ENCODE measurements at places on chromosomes 4 and X.

DNA sequence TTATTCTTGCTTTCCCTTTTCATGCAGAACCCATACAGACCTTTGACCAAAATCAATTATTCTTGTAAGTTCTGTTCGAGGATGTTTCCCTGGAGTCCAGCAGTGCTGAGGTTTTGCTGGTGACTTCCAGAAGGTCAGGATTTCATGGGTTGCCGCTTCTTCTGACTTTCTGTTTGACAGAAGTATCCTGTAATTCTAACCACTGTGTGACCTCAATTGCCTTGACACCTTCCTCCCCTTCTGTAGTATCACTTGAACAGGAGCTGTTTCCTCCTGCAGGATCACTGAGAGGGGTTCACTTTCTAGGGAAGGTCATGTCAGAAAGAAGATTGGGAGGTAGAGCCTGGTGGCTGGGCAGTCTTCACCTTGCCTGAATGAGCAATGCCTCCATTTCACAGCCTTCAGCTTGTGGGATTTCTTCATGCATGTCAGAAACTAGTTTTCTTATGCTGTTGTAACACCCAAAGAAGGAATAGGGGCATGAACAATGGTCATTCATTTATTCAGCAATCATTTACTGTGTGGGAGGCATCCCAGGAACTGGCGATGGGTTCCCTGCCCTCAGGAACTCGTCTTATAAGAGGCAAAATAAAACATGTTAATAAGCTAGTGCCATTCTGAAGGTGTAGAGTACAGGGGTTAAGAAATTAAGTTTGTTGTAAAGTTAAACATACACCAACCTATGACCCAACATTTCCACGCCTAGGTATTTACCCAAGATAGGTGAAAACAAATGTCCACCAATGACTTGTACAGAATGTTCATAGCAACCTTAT is 205.9 kb downstream of the SOWAHB start:
- DNase-seq = no peak

DNA sequence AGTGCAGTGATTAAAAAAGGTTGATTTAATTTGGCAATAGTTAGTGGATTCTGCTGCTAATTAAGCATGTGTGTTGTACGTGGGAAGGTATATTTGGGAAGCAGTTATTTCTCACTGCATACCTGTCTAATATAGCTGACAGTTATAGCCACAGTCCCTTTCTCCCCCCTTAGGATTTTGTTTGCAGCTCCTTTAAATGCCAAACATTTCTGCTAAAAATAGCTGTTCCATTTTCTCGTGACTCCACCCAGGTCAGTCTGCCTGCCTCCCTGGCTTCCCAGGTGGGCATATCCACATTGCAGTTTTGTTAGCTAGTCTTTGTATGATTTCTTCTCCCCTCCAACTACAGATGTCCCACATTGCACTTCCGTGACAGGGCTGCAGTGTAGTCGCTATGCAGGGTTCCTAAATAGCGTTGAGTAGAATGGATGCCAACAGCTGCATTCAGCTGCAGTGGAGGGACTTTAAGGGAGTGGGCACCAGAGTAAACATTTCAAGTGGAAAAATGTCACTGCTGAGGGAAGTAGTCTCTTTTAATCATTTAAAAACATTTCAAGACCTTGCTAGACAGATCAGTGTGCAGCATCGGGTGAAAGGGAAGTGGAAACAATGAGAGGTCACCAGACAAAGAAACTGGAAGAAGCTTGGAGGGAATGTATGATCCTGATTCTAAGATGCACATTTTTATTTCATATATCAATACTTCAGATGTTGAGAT is 326.3 kb downstream of the RAPGEF2 start:
- DNase-seq = no peak

DNA sequence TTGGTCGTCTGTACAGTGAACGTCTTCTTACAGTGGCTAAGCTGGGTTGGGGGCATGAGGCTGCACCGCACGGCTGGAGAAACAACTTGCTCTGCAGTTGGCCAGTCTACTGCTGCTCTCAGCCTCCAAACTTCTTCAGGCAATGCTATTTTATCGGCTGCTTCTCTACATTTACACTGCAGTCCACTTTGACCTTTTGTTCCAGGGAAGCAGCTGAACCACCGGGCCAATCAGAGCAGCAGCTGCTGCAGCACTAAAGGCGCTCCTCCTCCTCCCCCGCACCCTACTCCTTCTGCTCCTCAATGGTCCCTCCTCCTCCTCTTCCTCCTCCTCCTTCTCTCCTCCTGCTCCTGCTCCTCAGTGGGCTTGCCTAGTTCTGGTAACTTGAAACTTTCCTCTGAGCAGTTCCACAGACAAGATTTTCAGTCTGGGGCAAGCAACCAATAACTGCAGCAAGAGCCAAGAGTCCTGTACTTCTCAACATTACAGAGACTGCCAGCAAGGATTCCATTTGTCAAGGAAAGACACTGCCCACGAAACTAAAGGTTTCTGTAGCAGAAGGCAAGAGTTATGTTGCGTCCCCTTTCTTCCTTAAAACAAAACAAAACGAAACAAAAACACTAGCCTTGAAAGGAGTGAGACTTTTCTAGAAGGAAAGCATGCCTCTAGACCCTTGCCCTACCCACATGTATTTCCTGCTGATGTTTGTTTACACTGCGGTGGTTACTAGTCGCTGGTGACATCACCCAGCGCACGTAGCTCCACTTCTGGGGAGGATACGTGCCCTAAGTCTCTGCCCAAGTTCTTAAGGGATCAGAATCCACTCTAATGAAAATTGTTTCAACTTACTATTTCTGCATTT is 125.7 kb upstream of the NAP1L5 start:
- DNase-seq = no peak

GRCh38 chr4:14143892-14144291 is 516.4 kb upstream of the BOD1L1 start:
- no peak for DNase-seq

GRCh38 chrX:79290596-79290995 is 76.5 kb downstream of the ITM2A start:
- DNase-seq = no peak

DNA sequence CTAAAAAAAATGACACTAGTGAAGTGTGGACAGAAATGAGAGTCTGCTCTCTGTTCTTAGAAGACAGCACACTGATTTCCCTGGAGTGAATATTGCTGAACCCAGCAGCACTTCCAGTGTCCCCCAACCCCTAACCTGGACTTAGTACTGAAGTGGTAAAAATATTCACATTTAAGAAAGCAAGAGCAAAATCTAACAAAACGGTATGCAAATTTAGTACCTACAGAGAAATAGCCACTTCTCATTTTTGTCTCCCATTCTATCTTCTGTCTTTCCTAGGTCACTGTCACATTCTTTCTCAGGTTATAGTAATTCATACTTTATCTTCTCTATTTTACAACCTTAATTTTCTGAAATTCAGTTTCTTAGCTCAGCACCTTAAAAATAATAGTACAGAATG is 274.7 kb downstream of the CFAP299 start:
- DNase-seq = no peak

DNA sequence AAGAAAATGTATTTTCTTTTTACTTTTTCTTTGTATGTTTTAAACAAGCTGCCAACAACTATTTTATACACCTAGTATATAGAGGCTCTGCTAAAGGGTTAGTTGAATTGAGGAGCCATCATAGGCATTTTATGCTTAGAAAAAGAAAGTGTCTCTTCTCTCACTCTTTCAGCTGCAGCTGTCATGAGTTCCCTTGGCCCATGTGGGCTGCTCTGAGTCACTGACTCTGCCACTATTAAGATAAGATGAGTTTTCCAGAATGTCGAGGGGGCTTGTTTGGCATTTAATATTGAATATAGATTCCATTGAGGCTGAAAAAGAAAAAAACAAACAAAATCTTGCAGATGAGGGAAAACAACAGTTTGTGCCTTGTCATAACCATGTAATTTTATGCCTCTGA is 126.0 kb upstream of the PAQR3 start:
- no peak for DNase-seq

- no peak for DNase-seq
These were observed 1878.4 kb downstream of the ARAP2 start for GRCh38 chr4:34365946-34366345.

DNA sequence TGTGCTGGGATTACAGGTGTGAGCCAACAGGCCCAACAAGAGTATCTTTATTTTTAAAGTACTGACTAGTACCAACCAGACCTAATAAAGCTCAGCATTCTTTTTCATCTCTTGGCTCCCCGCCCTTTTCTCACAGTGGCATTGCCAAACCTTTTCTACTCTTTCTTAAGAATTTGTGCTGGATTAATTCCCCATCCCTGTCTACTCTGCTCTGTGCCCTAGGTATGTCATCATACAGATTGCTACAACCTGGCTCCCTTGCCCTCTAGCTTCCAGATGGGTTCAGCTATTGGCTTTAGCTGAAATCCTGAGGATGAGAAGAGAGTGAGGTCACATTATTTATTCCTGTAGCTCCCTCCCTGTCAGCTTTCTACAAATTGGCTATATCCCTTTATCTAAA is 34.9 kb upstream of the CCNI start:
- DNase-seq = no peak

- no peak for DNase-seq
These were observed 160.8 kb downstream of the SOWAHB start for GRCh38 chr4:76737180-76737579.

DNA sequence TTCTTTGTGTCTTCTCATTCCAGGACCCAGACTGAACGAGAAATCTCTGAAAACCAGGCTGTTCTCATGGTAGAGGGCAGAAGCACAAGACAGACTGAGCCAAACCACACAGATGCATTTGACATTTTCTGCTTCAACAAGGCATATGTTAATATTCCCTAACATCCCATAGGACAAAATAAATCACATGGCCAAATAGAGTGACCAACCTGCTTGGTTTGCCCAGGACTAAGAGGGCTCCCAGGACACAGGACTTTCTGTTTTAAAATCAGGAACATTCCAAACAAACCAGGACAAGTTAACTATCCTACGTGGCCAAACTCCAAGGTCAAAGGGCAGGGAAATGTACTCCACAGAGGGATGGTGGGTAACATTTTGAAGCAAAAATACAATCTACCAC is 11.7 kb downstream of the CTPS2 start:
- DNase-seq = no peak

- DNase-seq = no peak
These were observed 113.2 kb upstream of the PPP2R3B start for GRCh38 chrX:499870-500364.

DNA sequence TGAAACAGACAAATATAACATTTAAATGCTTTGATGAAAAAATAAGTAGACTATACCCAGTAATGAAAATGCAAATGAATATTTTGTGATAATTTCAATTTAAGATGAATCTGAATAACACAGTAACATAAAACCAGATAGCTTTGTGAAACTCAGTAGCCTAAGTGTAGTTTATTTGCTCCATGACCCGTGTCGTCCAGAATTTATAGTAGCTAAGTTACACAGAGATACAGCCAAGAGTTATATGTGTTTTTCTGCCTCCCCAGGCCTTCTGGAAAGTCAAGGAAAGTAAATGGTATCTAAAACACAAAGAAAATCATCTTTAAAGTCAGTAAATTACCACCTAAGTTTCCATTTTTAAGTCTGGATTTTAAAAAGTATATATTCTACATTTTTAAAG is 26.7 kb downstream of the HPGD start:
- no peak for DNase-seq
